Stomach (tissue), 19 donors: ENCODE measurements at places on chromosomes 3 and 15.

DNA sequence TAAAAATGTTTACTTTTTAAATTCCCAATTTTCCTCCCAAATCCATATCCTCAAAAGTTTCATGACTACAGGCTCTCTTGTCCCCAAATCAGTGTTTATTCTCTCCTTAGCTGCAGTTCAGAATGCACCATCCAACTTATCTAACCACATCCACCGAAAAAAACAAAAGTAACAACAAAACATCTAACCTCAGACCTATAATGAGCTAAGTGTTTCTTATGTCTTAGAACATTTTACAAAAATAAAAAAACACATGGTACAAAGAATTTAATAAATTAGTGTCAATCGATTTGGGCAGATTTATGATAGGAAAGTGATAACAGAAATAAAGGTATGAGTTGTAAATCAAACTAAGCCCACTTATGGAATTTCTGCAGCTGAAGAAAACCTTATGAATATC is 13.6 kb downstream of the SATB1 start:
- no peak for DNase-seq
- peaks cover 8% of the 10 kb centered on the region for H3K36me3 ChIP-seq
- H3K27me3 ChIP-seq = no peaks in the 10 kb centered on the region
- H3K4me3 ChIP-seq = no peak overlapping the region

DNA sequence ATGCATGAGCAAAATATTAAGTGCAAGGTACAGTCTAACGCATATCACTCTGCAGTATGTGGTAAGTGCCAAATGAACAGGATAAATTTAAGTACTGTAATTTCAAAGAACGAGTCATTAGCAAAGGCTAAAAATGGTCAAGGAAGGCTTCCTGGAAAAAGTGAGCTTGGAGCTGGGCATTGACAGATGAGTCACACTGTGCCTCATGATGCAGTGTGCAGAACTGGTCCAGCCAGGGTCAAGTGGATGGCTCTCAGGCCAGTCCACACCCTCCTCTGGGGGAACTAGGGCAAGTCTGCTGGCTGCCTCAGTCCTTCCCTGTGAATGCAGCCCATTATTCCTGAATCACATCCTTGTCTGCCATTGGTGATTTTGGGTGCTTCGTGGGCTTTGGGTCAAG is 76.3 kb downstream of the CACNA1D start:
- peak; percentile 41 for DNase-seq
- H3K27ac ChIP-seq = no peak overlapping the region
- no peaks in the 10 kb centered on the region for H3K27me3 ChIP-seq
- no peak overlapping the region for H3K4me3 ChIP-seq
- H3K4me1 ChIP-seq = no peaks in the 10 kb centered on the region
- no peaks in the 10 kb centered on the region for H3K36me3 ChIP-seq

- H3K4me3 ChIP-seq = no peak overlapping the region
- no peak for DNase-seq
- no peaks in the 10 kb centered on the region for H3K27me3 ChIP-seq
- H3K36me3 ChIP-seq = no peaks in the 10 kb centered on the region
- H3K27ac ChIP-seq = no peak overlapping the region
- H3K4me1 ChIP-seq = peaks cover 39% of the 10 kb centered on the region
Observed at GRCh38 chr15:71375934-71376333, 260.7 kb downstream of the THSD4 start.

DNA sequence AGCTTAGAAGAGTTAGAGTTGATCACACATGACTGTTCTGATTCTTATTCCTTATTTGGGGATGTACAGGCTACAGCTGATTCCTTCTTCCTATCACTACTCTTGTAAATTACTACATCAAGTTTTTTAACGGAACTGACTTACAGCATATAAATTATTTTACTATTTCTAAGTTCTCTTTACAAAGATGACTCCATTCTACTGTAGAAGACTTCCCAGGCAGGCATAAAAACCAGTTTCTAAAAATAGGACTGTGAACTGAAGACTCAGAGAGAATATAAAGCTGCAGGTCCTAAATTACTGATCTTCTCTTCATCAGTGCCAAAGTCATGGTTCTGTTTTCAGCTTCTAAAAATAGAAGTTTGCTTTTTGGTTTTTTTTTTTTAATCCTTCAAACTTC is 38.9 kb downstream of the ANO10 start:
- no peaks in the 10 kb centered on the region for H3K4me1 ChIP-seq
- no peaks in the 10 kb centered on the region for H3K27me3 ChIP-seq
- peak; percentile 4 for DNase-seq
- H3K27ac ChIP-seq = peak overlapping the region; percentile 9

GRCh38 chr3:126773783-126774182 is 69.7 kb downstream of the CHCHD6 start:
- DNase-seq = no peak
- H3K4me3 ChIP-seq = no peak overlapping the region
- H3K27ac ChIP-seq = no peak overlapping the region
- H3K27me3 ChIP-seq = no peaks in the 10 kb centered on the region
- H3K36me3 ChIP-seq = no peaks in the 10 kb centered on the region

- no peak overlapping the region for H3K27ac ChIP-seq
- no peaks in the 10 kb centered on the region for H3K27me3 ChIP-seq
- no peak overlapping the region for H3K4me3 ChIP-seq
- no peak for DNase-seq
- H3K36me3 ChIP-seq = peaks cover 45% of the 10 kb centered on the region
Observed at GRCh38 chr3:119221779-119222320, 18.8 kb downstream of the B4GALT4 start.

DNA sequence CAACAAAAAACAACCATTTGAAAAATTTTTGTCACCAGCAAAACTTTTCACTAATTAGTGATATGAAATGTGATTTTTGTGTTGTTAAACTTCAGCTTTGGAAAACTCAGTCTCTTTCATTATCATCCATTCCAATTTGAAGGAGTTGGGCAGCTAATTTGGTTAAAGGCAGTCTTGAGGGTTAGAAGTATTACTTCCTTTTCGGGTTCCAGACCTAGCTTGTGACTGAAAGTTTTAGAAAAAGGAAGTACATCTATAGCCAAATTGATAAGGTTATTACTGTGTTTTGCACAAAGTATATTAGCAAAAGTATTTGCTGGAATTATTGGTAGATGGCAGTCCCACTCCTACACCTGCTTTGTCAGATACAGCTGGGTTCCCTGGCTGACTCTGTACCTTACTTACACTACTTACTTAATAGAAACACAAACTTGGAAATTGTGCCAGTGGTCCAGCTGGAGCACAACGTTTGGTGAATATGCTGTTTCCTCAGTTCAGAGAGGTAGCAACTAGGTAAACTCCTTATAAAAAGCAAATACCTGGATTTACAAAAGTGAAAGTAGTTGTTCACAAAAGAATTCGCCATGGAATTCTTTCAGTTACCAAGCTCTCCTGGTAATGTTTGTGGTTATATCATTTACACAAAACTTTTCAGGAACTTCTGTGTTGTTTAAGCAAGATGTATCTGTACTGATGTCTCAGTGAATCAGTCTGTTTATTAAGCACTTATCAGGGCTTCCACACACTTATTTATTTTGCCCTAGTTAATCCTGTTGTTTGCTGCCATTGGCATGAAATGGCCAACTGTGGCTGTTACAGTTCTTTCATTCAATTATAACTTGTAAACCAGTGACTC is 31.6 kb downstream of the TIPARP start:
- H3K27ac ChIP-seq = peak overlapping the region; percentile 72
- H3K36me3 ChIP-seq = no peaks in the 10 kb centered on the region
- no peak overlapping the region for H3K4me3 ChIP-seq
- H3K4me1 ChIP-seq = peaks cover 44% of the 10 kb centered on the region
- DNase-seq = no peak

GRCh38 chr3:155069729-155070128 is 10.4 kb upstream of the MME start:
- H3K27me3 ChIP-seq = no peaks in the 10 kb centered on the region
- no peak overlapping the region for H3K27ac ChIP-seq
- H3K36me3 ChIP-seq = no peaks in the 10 kb centered on the region

DNA sequence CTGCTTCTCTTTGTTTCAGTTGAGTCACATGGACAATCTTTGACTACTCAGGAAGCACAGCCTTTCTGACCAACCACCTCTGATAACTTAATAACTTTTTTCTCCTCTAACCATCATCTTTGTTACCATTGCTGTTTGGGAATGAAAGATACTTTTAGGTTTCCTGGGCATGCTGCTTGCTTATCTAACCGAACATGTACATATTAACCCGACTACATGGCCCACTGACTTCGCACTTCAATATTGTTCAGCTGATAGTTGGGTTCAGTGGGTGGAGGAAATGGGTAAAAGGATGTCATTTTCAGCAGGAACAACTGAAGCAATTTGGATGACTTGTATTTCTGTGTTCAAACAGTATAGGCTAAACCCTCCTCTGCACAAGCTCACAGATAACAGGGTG is 214.3 kb downstream of the SQOR start:
- H3K36me3 ChIP-seq = no peaks in the 10 kb centered on the region
- no peak overlapping the region for H3K4me3 ChIP-seq
- H3K4me1 ChIP-seq = no peaks in the 10 kb centered on the region
- H3K27me3 ChIP-seq = no peaks in the 10 kb centered on the region
- DNase-seq = no peak

- no peak overlapping the region for H3K27ac ChIP-seq
- no peak for DNase-seq
- no peaks in the 10 kb centered on the region for H3K27me3 ChIP-seq
- H3K36me3 ChIP-seq = no peaks in the 10 kb centered on the region
- H3K4me1 ChIP-seq = no peaks in the 10 kb centered on the region
- H3K4me3 ChIP-seq = no peak overlapping the region
Observed at GRCh38 chr3:29789686-29790085, 508.8 kb downstream of the RBMS3 start.

GRCh38 chr3:20104167-20104661 is 64.0 kb downstream of the KAT2B start:
- H3K36me3 ChIP-seq = peaks cover 8% of the 10 kb centered on the region
- no peak for DNase-seq
- H3K4me1 ChIP-seq = no peaks in the 10 kb centered on the region
- H3K4me3 ChIP-seq = no peak overlapping the region
- no peaks in the 10 kb centered on the region for H3K27me3 ChIP-seq

DNA sequence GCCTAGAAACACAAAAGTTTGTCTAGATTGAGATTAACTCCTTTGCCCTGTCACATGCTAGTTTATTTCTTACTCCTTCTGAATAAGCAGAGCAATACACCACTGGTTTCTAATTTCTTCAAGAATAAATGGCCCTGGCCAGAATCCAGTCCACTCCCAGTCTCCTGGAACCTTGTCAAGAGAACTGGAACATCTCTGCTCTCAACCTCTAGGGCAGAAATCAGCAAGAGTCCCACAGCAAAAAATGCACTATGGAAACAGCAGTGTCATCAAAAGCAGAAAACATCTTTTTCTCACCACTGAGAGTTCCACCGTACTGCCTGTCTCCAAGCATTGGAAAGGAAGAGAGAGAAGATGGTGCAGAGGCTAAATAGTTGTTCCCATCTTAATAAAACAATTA is 35.9 kb upstream of the PPP2R3A start:
- no peaks in the 10 kb centered on the region for H3K27me3 ChIP-seq
- H3K4me3 ChIP-seq = no peak overlapping the region
- H3K4me1 ChIP-seq = peaks cover 6% of the 10 kb centered on the region
- no peak overlapping the region for H3K27ac ChIP-seq
- DNase-seq = no peak
- no peaks in the 10 kb centered on the region for H3K36me3 ChIP-seq

GRCh38 chr3:81851176-81851575 is 89.7 kb upstream of the GBE1 start:
- no peak overlapping the region for H3K4me3 ChIP-seq
- no peaks in the 10 kb centered on the region for H3K4me1 ChIP-seq
- H3K27ac ChIP-seq = no peak overlapping the region
- DNase-seq = no peak

GRCh38 chr15:62845241-62846126 is 197.1 kb upstream of the TPM1 start:
- no peaks in the 10 kb centered on the region for H3K27me3 ChIP-seq
- no peak for DNase-seq
- peak overlapping the region; percentile 27 for H3K27ac ChIP-seq
- no peak overlapping the region for H3K4me3 ChIP-seq

- peaks cover 34% of the 10 kb centered on the region for H3K4me1 ChIP-seq
- H3K27ac ChIP-seq = no peak overlapping the region
Observed at GRCh38 chr3:111907151-111907550, 48.1 kb downstream of the PHLDB2 start.

DNA sequence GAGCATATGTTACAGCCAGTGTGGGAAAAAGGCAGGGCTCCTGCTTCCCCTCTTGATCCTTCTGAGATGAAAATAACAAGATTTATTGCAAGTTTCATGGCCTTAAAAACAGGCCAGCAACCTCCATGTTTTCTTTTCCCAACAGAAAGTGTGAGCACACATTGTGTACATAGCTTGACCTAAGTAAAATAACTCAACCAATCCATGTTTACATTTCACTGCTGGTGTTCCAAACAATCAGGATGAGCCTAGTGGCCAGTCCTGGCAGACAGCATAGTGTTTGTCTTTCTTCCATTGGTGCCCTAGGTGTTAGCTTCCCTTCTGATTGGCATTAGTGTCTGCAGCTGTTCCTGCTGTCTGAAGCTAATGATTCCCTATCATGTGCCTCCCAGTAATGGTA is 847.7 kb downstream of the EPHA3 start:
- no peak overlapping the region for H3K4me3 ChIP-seq
- DNase-seq = no peak
- no peak overlapping the region for H3K27ac ChIP-seq
- H3K4me1 ChIP-seq = no peaks in the 10 kb centered on the region
- no peaks in the 10 kb centered on the region for H3K27me3 ChIP-seq

DNA sequence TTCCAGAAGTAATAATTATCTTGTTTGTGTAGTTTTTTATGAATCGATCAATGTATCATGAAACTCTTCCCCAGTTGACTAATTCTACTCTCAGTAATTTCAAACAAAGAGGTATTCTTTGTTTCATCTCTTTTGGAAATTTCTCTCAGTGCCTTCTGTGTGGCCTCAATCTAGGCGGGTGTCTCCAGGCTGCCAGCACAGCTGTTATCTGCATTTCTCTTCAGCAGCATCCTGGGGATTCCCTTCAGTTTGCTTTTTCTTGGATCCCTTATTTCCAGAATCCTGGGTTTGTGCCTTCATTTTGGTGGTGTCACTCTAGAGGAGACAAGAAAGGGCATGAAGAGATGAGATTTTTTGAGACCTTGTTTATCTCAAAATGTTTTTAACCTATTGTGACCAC is 22.7 kb downstream of the NIPA2 start:
- no peaks in the 10 kb centered on the region for H3K4me1 ChIP-seq
- no peak overlapping the region for H3K27ac ChIP-seq
- no peak overlapping the region for H3K4me3 ChIP-seq
- no peak for DNase-seq
- H3K27me3 ChIP-seq = no peaks in the 10 kb centered on the region
- H3K36me3 ChIP-seq = peaks cover 91% of the 10 kb centered on the region
